ENCODE measurements at places on chromosomes 3 and 15.

DNA sequence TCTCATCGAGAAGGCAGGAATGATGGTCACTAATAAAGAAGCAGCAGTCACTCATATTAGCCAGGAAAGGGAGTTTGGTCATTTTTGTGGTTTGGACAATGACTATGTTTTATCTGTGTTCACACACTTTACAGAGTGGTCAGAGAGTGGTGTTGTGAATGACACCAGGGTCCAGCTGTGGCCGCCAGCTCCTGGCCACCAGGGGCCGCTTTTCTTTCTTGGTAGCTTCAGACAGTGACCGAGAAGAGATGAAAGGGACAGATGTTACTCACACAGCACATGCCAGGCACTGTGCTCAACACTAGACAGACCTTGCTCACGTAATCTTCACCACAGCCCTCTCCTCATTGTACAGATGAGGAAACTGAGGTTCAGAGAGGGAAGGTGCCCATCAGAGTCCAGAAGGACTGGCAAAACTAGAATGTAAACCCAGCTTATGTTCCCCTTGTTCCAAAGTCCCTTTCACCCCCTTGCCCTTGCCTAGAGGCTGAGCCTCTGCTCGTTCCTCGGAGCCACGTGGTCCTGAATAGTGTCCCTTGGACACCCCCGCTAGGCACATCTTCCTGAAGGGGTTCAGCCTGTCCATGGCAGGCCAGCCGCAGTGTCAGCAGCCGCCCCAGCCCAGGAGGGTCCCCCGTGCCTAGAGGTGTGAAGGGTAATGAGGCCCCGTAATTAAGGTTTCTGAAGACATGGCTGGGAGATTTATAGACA is 55.6 kb downstream of the CYP11A1 start:
- no peak for DNase-seq

- no peak for DNase-seq
Measured at GRCh38 chr15:55829826-55830225, 86.9 kb upstream of the PRTG start.

DNA sequence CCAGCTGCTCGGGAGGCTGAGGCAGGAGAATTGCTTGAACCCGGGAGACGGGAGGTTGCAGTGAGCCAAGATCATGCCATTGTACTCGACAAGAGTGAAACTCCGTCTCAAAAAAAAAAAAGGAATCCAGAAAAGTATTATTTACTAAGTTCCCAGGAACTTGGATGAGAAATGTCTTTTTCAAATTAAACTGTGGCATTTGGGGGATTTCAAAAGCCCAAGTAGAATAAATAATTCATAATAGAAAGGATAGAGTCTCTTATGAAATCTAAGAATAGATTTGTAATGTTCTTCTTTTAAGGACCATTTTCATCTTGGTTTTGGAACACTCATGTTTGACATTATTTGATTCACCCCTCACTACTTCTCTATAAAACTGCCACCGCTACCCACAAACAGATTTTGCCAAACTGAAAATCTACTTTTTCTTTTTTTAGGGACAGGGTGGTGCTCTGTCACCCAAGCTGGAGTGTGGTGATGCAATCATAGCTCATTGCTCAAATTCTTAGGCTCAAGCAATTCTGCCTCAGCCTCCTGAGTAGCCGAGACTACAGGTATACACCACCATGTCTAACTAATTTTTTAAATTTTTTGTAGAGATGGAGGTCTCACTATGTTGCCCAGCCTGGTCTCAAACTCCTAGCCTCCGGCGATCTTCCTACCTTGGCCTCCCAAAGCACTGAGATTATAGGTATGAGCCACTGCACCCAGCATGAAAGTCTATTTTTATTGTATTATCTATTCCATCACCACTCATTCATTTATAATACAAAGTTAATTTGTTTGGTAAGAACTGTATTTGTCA is 99.3 kb downstream of the SENP2 start:
- DNase-seq, result no peak

- no peak for DNase-seq
Measured at GRCh38 chr3:139771331-139771730, 93.6 kb upstream of the NMNAT3 start.

GRCh38 chr3:37519661-37520060 is 342.0 kb upstream of the CTDSPL start:
- no peak for DNase-seq

DNA sequence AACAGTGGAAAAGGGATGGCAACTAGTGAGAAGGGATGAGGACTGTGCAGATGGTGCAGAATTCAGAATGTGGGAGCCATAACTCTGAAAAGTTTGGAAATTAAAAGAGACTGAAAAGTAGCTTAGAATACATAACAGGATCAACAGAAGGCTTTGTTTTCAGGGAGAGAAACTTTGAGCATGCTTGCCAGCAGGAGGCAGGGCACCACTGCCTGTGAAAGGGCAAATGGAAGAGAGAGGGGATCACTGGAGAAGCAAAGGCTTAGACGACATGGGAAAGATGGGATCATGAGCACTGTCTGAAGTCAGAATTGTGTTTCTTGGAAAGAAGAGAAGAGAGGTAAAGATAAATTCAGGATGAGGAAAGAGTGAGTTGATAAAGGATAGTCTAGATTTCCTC is 99.6 kb downstream of the ABI3BP start:
- peak; percentile 34 for DNase-seq

DNA sequence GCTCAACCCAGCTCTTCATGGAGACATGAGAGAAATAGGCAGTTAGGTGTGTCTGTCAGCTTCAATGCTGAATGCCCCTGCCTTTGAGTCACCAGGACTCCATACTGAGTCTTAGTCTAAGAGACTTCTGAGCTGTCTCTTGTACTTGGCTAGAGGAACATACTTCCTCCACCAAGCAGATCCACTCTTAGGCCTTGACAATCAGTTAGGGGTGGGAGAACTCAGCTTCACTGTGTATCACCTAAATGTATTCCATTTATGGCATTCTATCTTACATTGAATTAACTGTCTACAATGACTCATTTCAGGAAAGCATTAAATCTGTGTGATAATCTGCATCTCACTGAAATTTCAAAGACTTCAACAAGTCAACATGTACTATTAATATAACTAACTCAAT is 66.0 kb downstream of the STAC start:
- no peak for DNase-seq

- no peak for DNase-seq
Measured at GRCh38 chr3:13590841-13591520, 42.1 kb downstream of the FBLN2 start.

DNA sequence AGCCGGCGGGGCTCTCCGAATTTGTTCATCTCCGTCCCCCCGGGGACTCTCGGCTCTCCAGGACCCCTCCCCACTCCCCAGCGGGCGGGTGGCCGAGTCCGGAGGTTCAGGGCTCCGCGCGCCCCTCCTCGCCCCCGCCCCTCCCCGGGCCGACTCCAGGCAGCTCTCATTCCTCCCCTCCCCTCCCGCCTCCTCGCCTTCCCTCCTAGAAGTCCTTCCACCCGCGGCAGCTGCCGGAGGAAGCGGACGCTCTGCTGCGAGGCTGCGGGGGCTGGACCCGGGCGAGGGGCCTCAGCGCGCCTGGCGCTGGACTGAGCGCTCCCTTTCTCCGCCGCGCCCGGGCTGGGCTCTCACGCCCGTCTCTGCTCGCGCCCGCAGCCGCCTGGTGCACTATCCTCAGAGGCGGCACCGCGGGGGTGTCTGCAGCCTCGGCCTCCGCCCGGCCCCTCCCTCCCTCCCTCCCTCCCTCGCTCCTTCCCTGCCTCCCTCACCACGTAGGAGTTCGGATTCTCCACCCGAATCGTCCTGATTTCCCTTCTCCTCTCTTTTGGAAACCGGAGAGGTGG is at the start of gene ROBO2:
Gene ROBO2 (plus strand): TSS at position 494 of the 566 bp plus-strand sequence. CDS start 687 bp downstream, outside the sequence.
- DNase-seq, result peak; percentile 37

GRCh38 chr3:134992180-134992579 is 197.1 kb downstream of the EPHB1 start:
- no peak for DNase-seq

DNA sequence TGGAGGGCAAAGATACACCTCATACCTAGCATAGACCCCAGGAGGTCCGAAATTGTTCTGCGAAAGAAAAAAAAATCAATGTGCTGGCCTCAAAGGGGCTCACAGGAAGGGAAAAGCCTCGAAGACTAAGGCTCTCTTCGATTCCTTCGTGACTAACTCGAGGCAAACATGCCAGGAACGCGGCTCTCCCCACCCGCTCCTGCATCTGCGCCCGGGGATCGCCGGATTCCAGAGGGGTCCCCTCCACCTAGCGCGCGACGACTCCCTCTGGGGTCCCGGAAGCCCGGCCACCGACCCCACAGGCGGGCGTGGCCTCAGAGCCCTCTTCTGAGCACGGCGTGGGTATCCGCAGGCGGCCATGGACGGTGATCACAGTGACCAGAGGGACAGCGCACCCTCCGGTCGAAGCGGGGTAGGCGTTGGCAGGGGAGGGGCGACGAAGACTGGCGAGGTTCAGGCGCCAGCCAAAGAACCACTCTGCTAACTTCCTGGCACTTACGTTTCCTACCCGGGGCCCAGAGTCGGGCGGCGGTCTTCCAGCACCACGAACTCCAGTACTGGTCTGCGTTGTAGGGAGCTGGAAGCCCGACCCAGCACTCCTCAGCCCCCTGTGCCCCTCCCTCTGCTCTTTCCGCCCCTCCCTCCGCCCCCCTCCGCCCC is 515 bp upstream of the EIF3J start:
- no peak for DNase-seq

DNA sequence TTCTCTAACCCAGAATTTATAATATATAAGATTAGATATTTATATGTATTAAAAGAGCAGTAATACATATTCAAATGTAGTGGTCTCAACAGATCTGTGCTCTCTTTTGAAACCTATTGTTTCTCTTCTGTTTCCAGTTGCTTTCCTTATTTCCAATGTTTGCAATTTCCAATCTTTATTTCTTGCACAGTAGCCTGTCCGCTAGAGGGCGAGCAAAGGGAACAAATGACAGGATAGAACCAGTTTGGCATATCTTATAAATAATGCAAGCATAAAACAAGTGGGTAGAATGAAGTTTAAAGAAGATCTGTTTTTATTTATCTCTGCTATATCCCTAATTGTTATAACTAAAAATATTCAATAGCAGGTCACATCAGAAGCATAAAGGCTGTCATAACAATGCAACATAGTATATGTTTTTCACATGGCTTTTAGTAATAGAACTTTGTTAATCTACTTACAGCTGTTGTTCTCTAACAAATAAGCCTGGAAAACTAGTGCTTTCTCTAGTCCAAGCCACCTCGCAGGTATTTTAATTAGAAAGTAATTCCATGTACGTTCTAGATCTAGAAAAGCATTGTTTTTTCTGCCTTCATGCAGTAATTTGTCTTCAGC is 15.1 kb upstream of the TCAIM start:
- peak; percentile 21 for DNase-seq
